ENCODE measurements at places on chromosomes 4 and X.

GRCh38 chr4:147560625-147561024, 56.6 kb upstream of the TMEM184C start:
- DNase-seq: no peak

DNA sequence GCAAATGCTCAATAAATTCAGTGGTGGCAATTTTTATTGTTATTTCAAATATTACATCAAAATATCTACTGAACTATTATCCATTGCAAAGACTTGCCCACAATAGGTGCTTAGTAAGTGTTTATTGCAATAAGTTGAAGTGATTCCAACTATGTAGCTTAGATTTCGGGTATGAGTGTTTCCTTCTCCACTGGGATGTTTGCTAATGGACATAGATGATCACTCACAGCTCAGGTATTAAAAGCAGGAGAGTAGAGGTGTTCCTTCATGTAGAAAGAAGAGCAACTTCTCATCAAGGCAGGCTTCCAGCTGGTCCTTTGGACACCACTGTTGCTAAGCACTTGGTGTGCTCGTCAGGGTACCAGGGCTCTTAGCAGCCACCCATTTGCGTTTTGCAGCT, 66.3 kb upstream of the MTM1 start:
- no peak for DNase-seq

GRCh38 chr4:138078253-138078652, 163.9 kb downstream of the SLC7A11 start:
- DNase-seq: no peak

- DNase-seq: no peak
Measured at GRCh38 chr4:123297836-123298235, 98.8 kb upstream of the SPRY1 start.

DNA sequence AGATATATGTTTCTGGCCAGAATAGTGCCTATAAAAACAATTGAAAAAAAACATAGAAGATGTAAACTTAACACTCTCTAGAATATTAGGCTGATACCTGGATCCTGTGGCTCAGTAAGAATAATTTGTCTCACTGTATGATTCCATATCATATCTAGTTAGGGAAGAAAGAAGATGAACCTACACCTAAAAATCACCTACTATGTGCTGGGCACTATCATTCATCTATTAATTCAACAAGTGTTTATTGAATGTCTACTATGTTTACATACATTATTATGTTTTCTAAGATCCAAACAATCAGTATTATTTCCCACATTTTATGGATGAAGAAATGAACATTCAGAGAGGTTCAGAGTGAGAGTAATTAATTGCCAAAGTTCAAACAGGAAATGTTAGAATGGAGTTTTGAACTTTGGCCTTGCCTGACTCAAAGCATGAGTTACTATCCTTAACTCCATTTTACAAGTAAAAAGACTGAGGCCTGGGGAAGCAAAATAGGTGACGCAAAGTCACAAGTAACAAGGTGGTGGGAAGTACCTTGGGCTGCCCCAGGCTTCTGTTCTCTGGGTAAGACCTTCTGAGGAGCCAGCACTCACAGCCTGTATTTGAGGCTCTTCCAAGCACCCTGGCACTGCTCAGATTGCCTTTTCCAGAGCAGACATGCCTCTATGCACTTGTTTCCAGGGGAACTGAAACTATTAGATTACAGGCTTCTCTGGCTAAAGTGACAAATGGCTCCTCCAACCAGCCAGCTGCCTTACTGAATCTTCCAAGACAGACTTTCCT, 111.1 kb upstream of the ACSL4 start:
- DNase-seq: no peak

DNA sequence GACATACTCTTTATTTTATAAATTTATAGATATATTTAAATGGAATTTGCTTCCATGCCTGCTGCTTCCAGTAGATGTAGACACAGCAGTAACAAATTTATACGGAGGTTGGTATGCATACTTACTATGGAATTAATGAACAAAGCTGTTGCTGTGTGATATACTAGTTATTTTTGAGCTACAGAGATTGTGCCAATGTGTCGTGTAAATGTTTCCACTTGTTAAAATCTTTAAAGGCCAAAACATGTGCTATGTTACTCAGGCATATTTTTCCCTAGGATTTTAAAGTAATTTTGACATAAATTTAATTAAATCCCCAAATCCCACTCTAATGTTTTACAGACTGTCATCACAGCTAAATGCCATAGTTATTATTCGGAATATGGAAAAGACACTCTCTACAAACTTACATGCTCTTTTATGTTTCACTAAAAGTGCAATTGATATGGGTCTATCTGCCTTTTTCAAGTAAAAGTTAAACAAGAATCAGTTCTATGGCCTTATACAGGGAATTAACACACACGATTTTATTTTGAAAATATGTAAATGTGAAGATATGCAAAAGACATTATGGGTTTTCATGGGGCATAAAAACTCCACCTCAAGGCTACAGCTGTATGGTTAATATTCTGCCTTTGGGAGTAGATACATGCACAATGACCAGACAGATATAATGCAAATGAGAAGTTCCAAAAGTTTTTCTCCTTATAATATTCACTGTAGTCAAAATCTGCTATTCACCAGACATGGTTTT, 256.8 kb downstream of the FSTL5 start:
- no peak for DNase-seq

GRCh38 chrX:10781847-10782530, 161.6 kb upstream of the MID1 start:
- no peak for DNase-seq

GRCh38 chr4:82517043-82517442, 44.7 kb downstream of the TMEM150C start:
- no peak for DNase-seq

GRCh38 chr4:5465956-5466355, 242.4 kb downstream of the EVC2 start:
- no peak for DNase-seq

- DNase-seq: no peak
Measured at GRCh38 chr4:19349416-19349815, 902.3 kb upstream of the SLIT2 start.

DNA sequence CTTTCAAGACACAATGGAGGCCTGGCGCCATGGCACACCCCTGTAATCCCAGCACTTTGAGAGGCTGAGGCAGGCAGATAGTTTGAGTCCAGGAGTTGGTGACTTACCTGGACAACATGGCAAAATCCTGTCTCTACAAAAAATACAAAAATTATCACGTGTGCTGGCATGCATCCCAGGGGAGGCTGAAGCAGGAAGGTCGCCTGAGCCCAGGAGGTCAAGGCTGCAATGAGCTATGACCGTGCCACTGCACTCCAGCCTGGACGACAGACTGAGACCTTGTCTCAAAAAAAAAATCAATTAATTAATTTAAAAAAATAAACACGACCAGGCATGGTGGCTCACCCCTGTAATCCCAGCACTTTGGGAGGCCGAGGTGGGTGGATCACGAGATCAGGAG, 2.0 kb upstream of the CTPS2 start:
- DNase-seq: no peak

DNA sequence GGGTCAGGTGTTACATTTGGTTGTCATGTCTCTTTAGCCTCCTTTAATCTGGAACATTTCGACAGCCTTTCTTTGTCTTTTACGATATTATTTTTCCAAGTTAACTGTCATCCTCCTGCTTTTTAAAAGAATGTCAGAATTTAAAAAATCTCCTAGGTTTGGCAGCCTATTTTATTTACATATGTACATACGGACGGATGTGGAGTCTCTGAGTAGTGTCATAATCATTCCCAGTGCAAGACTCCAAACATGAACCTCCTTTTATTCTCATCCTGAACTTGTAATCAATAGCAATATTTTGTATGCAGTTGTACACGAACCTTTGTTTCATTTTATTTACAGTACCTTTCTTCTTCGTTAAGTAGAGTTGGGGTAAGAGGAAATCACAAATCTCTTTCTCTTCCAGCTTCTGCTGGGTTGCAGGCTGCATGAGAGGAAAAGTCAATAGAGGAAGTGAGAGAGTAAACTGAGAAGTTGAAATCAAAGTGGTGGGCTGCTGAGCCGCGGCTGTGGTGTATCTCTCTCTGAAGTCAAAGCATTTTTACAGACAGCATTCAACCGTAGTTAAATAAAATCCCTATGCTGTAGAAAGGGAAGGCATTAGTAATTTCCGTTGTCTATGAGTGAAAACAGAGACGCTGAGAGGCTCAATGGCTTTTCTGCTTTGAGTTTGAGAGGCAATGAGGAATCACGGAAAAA, 53.9 kb upstream of the RPS6KA3 start:
- no peak for DNase-seq

DNA sequence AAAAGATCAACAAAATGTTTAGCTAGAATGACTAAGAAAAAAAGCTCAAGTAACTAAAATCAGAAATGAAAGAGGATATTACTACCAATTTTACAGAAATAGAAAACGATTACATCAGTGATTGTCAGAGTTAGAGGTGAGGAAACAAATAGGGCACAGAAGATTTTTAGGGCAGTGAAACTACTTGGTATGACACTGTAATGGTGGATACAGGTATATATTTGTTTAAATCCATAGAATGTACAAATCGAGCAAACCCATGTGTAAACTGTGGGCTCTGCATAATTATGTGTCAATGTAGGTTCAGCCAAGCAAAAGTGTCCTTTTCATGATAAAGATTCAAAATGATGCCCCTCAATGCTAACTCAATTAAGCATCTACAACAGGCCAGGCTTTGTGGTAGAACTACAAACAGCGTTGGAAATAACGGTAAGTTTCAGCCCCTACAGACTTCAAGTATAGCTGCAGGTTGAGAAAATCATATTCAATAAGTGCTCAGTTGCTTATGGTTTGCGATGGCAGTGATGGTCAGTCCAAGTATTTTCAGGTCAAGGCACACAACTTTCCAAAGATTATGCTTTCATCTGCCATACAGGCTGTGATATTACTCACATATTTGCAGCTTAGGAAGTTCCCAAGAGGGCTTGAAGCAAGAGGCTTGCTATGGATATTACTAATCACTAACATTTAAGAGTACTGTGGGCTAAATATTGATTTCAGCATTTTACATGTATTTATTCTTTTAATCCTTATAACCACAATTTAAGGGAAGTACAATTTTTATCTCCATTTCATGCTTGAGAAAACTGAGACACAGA, 158.6 kb downstream of the TET2 start:
- no peak for DNase-seq

DNA sequence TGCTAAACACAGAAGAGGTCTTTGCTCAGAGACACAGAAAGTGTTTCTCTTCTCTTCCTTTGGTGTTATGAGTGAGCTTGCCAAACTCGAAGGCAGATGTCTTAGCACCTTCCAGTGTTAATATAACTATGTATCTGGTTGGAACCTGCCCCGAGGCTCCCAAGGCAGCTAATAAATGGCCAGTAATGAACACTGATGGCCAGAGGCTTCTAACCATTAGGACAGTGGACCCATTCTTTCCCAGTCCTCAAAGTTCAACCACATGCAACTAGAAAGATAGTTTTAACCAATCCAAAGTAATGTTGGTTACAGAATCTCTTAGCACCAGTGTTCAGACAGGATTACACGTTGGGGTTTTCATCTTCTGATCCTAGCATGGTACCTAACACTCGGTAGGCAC, 42.7 kb upstream of the JADE1 start:
- no peak for DNase-seq

DNA sequence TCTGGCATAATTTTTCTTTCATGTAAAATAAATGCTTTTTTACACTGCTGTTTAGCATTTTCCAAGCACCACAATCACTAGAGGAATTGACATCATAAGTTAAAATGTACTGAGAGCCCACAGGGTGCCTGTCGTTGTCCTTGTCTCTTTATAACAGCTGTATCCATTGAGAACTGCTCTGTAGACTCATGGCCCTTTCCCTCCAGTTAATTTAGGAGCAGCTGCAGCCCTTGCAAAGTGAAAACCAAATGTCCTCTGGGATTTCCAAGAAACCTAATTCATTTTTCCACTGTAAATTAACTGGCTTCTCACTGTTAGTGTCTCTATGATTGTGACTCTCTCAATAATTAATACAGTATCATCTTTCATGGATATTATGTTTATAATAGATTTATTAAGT, 185.9 kb downstream of the SLC4A4 start:
- no peak for DNase-seq

- no peak for DNase-seq
Measured at GRCh38 chr4:75723163-75724065, 963 bp upstream of the USO1 start.

DNA sequence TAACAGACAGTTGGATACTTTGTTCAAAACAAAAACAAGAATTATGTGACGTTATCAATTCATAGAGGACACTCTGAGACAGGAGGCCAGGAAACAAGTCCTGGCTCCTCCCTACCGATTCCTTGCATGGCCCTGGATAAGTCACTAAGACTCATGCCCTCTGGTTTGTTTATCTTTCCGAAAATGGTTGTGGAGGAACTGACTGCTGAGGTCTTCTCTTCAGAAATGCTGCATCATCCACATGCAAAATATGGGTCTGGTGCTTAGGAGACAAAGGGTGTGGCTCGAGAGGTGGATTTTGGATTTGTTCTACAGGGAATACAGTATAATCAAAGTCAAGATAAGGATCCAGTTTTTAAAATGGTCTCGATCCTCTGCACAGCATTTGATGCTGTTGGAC, 130.9 kb downstream of the RELL1 start:
- no peak for DNase-seq

DNA sequence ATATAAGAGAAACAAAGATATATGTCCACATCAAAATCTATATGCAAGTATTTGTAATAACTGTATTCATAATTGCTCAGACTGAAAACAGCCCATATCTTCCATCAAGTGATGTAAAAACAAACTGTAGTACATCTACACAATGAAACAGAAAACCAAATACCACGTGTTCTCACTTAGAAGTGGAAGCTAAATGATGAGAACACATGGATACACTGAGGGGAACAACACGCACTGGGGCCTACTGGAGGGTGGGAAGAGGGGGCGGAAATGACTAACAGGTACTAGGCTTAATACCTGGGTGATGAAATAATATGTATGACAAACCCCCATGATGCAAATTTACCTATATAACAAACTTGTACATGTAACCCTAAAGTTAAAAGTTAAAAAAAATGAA, 42.7 kb downstream of the UBA6 start:
- DNase-seq: no peak

- peak; percentile 9 for DNase-seq
Measured at GRCh38 chr4:5773271-5773555, 62.2 kb downstream of the EVC start.

GRCh38 chrX:15976396-15976795, 121.8 kb upstream of the AP1S2 start:
- DNase-seq: no peak
